ENCODE measurements at places on chromosomes 5 and 9.

GRCh38 chr5:34486160-34486848 lies 169.8 kb upstream of the RAI14 start:
- peak; percentile 38 for DNase-seq

DNA sequence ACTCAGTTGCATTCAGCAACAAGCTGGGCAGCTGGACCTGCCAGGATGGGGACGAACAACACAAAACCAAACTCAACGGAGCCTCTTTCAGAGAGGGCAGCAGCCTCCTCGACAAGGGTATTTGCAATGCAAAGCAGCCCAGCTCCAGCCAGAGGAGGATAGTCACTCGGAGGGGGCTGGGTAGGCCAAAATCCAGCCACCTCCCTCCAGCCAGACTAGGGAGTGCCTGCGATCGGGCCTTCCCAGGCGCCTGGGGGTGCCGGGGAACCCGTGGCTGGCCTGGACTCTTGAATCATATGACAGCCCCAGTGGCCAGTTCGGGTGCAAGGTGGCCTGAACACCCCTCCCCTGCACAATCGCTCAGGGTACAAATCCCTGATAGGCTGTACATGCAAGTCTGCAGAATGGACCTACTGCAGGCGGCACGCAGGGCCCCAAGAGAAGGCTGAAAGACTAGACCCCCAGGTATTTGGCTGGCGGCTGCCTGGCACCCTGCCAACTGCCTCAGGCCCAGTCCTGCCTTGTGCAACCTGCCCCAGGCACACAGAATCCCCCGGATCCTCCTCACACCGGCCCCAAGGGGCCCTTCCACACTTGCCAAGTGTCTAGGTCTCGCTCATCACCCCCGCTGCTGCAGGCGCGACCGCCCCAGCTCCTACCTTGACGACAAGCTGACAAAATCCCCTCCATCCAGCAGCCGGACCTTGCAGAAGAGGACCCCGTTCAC lies 1.3 kb downstream of the EEIG1 start:
- DNase-seq, result no peak

GRCh38 chr5:108459769-108460168 lies 77.9 kb upstream of the FBXL17 start:
- no peak for DNase-seq

GRCh38 chr5:17846496-17846895 lies 212.2 kb downstream of the TAF11L14 start:
- no peak for DNase-seq

DNA sequence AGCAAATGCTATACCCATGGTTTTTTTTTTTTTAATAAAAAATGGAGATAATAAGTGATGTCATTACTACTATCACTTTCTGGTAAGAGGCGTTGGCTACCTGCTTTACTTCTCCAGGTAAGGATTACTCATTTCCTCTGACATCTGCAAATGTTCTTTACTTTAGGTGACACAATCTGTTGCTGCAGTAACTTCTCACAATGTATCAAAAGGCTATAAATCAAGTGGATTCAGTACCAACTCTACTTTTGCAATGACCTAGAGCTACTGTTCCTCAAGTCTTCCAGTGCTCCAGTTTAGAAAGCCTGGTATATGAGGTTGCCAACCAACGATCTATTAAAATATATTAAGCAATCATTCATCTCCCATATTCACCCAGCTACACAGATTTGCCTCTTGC lies 129.1 kb downstream of the PLK2 start:
- no peak for DNase-seq

DNA sequence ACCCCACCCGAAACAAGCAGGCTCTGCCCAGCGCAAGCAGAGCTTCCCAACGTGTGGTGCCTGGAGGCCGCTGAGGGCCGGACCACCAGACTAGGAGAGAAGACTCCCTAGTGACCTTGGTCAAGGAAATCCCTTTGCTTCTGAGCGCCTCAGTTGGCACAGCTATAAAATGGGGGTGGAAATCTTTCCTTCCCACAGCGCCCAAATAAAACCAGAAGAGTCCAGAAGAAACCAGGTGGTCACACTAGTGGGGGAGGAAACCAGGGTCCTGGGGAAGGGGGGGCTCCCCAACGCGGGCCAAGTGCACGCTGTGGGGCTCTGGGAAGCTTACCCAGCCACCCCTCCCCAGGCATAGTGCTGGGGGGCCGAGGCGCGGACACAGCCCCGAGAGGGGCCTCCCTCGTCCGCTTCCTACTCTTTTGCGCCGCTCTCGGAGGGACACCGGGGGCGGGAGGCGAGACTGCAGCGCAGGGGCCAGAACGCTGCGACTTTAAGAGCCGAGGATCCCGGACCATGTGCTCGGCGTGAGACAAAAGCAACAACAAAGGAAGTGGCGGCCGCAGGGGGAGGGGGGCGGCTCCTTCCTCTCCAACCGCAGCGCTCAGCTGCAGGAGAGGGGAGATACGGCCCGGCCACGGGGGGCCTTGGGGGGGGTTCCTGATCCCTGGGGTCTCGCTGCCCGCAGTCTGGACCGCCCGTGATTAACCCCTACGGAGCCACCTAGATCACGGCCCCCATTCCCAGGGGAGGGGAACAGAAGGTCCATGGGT lies 885 bp downstream of the RNF44 start:
- DNase-seq, result peak; percentile 76

DNA sequence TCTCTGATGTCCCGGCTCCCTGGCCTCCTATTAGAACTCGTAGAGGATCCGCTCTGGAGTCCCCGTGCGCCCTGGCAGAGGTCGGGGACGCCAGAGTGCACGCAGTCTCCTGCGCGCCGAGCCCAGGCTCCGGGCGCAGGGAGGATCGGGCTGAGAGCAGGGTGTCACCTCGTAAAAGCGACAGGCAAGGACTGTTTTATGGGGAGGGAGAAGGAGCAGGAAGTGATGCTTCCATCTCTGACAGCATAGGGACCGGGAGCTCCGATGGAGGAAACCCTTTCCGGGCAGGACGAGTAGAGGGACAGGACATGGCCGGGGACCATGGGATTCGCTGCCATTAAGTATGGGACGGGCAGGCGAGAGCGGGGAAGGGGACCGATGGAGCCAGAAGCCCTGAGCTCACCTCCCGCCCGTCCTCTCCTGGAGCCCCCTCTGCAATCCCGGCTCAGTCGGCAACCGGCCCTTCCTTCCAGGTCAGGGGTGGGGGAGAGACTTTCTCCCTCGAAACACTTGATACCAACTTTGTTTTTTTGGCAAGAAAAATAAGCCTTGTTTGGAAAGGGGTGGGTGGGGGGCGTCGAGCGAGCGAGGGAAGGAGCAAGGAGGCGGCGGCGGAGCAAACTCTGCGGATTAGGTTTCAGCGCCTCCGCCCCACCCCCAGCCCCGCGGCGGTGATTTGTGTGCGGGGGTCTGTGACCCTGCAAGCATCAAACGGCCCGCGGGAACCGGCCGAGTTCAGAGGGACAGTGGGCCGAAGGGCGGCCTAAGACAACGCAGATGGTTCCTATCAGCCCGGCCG lies 12.6 kb downstream of the LMX1B start:
- no peak for DNase-seq

GRCh38 chr9:101383361-101383760 lies 1.4 kb downstream of the BAAT start:
- DNase-seq, result no peak

- no peak for DNase-seq
Measured at GRCh38 chr5:116898917-116899316, 324.3 kb upstream of the SEMA6A start.

DNA sequence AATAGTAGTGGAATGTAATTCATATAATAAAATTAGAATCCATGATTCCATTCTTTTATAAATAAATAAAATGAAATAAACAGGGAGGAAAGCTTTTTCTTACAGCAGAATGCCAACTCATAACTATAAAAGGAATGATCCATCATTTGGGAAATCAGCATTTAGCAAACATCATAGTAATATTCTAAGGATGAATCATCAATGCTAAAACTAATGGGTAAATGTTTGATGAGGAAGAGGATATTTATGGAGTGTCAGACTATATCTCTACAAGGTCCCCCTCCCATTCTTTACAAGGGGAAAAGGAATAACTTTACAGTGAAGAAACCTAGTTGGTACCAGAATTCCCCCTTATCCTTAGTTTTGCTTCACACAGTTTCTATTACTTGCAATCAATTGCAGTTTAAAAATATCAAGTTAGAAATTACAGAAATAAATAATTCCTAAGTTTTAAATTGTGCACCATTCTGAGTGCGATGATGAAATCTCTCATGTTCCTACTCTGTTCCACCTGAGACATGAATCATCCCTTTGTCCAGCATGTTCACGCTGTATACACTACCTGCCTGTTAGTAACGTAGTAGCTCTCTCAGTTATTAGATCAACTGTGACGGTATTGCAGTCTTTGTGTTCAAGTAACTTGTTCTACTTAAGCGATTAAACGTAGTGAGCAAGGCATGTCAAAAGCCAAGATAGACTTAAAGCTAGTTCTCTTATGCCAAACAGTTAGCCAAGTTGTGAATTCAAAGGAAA lies 14.2 kb upstream of the JAKMIP2 start:
- DNase-seq, result no peak

DNA sequence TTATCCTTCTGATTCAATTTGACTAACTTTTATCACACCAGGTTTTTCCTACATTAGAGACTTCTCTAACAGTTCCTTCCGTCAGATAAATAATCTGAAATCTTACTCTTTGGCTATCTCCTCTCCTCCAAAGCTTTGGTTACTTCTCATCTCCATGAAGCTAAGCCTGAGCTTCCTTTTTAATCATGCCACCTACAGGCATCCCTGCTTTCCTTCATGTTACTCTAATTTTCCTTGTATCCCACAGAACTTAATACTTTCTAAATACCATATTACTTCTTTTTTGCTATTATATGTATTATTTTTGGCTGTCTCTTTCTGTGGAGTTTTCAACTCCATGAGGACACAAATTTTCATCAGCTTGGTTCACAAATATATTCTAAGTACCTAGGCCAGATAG lies 49.7 kb downstream of the C9 start:
- DNase-seq, result no peak

DNA sequence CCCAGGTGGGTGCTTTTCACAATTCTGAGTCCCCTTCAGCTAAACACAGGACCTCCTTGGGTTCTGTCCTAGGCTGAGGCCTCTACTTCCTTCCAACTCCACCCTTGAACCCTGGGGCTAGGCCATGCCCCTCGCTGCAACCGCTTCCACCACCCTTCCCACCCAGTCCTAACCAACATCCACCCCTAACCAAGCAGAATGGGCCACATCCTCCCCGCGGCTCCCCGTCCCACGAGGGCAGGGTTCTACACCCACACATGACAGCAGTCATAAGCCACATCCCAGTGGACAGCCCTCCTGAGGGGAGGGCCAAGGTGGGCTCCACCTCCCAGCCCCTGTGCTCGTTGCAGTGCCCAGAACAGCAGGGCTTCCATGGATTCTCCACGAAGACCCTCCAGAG lies 65.8 kb downstream of the SHB start:
- DNase-seq, result no peak

- DNase-seq, result no peak
Measured at GRCh38 chr5:176405656-176406435, 10.5 kb downstream of the CLTB start.

- DNase-seq, result no peak
Measured at GRCh38 chr5:59421986-59422941, 471.3 kb downstream of the PDE4D start.

DNA sequence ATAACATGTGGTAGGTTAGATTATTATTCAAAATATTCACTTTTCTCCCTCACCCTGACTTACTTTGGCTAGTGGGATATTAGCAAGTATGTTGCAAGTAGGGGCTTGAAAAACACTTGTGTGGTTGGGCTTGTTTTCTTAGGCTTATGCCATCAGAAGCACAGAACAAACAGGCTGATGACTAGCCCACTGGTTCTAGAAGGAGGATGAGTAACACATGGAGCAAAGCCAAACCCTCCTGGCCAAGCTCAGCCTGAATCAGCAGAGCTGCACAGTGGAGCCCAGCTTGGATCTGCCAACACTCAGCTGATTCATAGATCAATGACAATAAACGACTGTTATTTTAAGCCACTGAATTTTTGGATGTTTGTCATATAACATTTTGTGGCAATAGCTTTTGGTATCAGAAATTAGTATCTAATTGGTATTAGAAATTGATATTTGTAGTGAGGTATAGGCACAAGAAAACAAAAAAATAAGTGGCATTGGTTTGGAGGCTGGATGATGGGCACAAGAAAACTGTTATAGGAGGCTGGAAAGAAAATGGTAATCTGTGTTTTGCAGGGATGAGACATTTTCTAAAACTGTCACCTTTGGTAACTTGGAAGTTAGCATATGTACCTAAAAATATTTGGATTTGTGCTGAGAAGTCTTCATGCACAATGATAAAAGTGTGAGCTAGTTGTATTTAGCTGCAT lies 46.1 kb upstream of the ZBED3 start:
- DNase-seq, result no peak

GRCh38 chr5:154236536-154237375 lies 46.2 kb downstream of the GALNT10 start:
- DNase-seq, result no peak

DNA sequence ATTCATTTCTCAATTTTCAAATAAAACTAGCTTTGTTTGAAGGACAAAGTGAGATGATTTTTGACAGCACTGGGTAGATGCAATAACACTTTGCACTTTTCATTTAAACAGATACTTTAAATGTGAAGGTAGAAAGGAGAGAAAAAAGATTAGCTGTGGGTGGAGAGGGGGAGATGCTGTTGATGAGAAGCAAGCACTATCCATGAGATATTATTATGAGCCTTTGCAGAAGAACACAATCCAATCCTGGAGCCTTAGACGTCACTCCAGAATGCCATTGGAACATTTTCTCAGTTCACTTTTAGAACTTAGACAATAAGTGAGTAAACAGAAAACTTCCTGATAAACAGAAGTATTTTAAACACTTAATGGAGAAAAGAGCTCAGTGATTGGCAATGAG lies 351.1 kb downstream of the ARHGEF28 start:
- DNase-seq, result no peak

GRCh38 chr9:130137081-130137640 lies 35.0 kb upstream of the NCS1 start:
- no peak for DNase-seq

GRCh38 chr9:78013934-78014333 lies 17.7 kb downstream of the GNAQ start:
- DNase-seq, result no peak

GRCh38 chr9:4359016-4359415 lies 59.1 kb upstream of the GLIS3 start:
- no peak for DNase-seq

GRCh38 chr9:93194221-93194625 lies 10.3 kb downstream of the WNK2 start:
- DNase-seq, result no peak

DNA sequence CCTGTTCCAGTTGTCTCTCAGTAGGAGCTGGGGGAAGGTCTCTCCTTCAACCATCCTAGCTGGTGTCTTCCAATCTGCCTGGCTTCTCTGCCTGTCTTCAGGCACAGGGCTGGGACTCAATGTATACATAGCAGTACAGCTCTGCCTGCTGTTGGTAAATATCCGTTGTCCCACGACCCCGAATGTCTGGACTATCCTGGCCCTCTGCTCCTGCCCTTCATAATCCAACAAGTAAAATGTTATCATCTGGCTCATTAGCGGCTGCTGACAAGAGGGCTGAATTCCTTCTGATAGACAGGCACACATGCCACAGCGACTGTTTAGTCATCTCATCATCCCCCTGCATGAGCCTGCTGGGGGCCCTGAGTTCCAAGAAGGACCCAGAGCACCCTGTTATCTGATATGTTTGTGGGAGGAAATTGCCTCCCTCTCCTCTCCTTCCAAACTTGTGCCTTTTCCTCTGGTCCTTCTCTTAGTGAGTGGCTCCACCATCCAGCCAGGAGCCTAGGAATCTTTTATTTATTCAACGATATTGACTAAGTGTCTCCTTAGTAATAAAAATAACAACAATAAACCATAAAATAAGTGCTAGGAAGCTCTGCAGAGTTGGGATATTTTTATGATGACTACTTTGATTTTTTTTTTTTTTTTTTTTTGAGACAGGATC lies 29.5 kb upstream of the TGFBR1 start:
- DNase-seq, result no peak

GRCh38 chr9:34541540-34541939 lies 18.8 kb upstream of the ENHO start:
- DNase-seq, result no peak
